GM23338 (cell line): ENCODE measurements at places on chromosomes 3 and 15. TPM values are rescaled to one million over a fixed set of nuclear protein-coding genes. Genes with fewer than 3 reads are reported as not detected.

Gene PXYLP1
- polyA plus RNA-seq = 8.9 and 9.3 TPM in 2 replicates

Gene RLBP1
- polyA plus RNA-seq = not detected in 2 replicates

Gene C15orf62
- polyA plus RNA-seq = 0.16 and 0.68 TPM in 2 replicates

Gene MYH15
- not detected in 2 replicates for polyA plus RNA-seq

Gene ACY1
- polyA plus RNA-seq = 35.8 and 38.4 TPM in 2 replicates

Gene HRG
- polyA plus RNA-seq = not detected in 2 replicates

Gene CLRN1
- polyA plus RNA-seq = 0.45 and 0.47 TPM in 2 replicates

Gene MTHFS
- 62.0 and 72.4 TPM in 2 replicates for polyA plus RNA-seq

Gene C3orf70
- polyA plus RNA-seq = 0.42 and 0.45 TPM in 2 replicates

Gene LEKR1
- polyA plus RNA-seq = not detected in 2 replicates

Gene IMP3
- polyA plus RNA-seq = 210 and 219 TPM in 2 replicates

Gene SCAANT1
- polyA plus RNA-seq = 1.2 TPM in 1 of 2 replicates, not detected in the other

Gene PLSCR2
- 0.55 TPM in 1 of 2 replicates, not detected in the other for polyA plus RNA-seq

Gene ACKR2
- not detected in 2 replicates for polyA plus RNA-seq
